ENCODE measurements at places on chromosomes 13 and 19.

GRCh38 chr19:47601180-47601904 lies 7.6 kb upstream of the BICRA start:
- no peak for DNase-seq

DNA sequence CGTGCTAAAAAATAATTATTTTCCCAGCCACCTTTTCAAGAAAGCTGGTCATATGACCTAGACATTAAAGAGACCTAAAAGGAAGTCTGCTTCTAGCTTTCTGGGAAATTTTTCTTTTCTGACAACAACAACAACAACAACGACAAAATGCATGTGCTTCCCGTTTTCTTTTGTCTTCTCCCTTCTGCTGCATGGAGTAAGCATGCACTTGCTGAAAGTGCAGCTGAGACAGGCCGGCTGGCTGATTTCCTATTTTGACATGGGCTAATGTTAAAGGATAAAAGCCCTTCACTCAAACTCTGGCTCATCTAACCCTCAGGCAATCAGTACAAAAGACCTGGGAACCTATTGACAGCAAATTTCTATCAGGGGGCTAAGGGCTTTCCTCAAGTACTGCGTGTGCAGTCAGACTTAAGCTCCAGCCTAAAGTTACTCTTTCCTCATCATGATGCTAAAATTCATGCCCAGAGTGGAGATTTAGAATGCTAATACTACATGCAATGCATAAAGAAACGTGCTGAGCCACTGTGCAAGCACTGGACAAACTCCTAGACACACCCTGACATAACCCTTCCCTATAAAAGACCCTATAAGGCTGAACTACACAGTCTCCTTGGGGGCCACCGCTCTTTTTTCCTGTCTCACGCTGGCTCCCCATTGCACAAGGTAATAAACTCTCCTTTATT lies 811.1 kb downstream of the UQCRFS1 start:
- DNase-seq, result no peak

DNA sequence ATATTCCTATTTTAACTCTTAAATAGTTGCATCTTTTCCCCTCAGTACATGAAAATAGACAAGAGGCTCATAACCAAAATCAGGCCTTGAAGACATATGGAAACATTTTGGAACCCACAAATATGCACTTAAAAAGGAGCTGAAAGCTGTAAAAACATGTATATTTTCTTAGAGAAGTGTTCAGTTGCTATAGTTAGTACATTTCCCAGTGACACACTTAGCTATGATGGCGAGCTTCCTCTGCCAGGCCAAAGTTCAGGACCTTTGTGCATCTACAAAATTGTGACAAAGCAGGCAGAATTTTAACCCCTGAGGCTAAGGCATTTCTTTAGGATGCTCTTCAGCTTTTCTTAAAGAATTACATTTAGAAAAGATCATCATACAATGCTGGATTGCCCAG lies 54.5 kb downstream of the RCBTB2 start:
- no peak for DNase-seq

- DNase-seq, result no peak
Measured at GRCh38 chr13:21613791-21614190, 9.8 kb upstream of the MICU2 start.

- no peak for DNase-seq
Measured at GRCh38 chr13:66312312-66313087, 917.6 kb downstream of the PCDH9 start.

GRCh38 chr19:52590728-52591127 lies 20.6 kb downstream of the ZNF701 start:
- DNase-seq, result no peak

DNA sequence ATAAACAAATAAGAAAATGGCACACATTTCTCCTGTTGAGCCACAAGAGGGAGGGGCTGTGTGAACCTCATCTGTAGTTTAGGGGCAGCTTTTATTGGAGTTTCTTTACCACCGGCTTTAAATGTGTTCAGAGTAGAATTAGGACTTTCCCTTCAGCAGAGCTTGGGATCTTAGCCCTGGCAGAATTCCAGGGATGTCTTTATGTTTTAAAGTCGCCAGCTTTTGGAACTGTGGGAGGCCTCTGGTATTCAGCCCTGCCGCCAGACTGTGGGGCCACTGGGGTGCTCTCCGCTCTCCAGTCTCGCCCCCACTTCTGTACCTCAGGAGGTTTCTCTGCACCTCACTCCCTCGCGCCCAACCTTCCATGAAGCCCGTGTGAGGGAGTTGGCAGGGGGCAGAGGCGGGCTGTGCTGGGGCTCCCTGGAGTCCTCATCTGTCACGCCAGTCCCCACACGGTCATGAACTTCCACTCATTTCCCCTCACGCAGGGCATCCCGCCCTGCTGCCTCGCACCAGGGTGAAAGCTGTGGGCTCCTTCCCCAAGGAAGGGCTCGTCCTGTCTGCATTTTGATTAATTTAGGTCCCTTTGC lies 31.5 kb downstream of the CCDC8 start:
- DNase-seq, result peak; percentile 66

All from aorta (tissue), 5 donors.